Activated naive CD8-positive, alpha-beta T cell treated with anti-CD3 and anti-CD28 coated beads, Interleukin-2, amount 10 ng/mL, durations not matched to agents 7 days and 5 days (primary cell): ENCODE measurements at places on chromosomes 11 and 22. TPM values are rescaled to one million over a fixed set of nuclear protein-coding genes. Genes with fewer than 3 reads are reported as not detected.

GVQW3 gene
- total RNA-seq = 6.8 TPM

ESAM gene
- total RNA-seq = 0.97 TPM

DNA sequence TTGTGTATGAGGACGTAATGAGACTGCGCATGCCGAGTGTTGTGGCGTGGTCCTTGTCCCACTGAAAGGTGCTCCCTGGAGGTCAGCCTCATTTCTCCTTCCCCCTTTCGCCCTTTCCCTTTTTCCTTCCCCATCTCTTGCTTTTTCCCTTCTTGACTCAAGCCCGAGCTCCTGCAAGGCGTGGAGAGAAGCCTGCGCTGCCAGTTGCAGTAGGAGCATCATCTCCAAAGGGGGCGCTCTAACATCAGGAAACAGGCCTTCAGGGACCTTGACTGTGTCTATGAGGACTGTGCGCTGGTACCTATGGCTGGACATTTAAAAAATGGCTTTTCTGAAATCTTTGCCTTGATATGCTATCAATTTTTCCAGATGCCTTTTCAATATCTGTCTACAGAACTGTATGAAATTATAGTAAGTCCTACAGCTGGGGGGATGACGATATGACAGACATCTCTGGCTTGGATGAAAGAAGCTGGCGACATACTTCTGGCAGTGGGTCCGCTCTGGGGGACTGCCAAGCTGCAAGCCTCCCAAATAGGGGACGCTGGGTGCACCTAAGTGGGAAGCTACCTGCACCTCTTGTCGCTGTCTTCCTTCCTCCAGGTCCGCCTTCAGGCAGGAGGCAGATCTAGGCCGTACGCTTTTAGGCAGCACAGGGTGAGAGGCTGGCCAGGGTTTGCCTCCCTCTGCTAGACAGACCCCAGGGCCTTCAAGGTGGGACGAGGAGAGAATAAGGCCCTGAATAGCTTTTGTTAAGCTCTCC, 96.5 kb downstream of the NXPE2 start:
- no peak overlapping the region for H3K27ac ChIP-seq
- no peak overlapping the region for H3K4me3 ChIP-seq
- no peak for DNase-seq

DNA sequence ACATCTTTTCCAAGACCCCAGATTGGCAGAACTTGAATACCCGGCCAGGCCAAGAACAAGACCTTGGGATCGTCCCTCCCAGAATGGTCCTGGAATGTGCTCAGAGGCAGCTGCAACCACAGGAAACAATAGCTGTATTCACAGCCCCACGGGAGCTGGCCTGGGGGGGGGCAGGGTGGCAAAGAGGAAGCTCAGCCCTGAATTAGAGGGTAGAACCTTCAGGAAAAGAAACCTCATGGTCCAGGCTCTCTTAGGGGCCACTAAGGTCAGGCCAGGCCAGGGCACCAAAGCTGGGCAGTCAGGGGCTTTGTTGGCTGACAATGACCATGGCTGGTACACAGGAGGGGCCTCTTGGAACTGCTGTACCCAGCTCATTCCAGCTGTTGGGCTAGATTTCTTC, 17.3 kb downstream of the RPL27A start:
- no peaks in the 10 kb centered on the region for H3K27me3 ChIP-seq
- H3K27ac ChIP-seq = no peak overlapping the region
- H3K36me3 ChIP-seq = peaks cover 3% of the 10 kb centered on the region

DNA sequence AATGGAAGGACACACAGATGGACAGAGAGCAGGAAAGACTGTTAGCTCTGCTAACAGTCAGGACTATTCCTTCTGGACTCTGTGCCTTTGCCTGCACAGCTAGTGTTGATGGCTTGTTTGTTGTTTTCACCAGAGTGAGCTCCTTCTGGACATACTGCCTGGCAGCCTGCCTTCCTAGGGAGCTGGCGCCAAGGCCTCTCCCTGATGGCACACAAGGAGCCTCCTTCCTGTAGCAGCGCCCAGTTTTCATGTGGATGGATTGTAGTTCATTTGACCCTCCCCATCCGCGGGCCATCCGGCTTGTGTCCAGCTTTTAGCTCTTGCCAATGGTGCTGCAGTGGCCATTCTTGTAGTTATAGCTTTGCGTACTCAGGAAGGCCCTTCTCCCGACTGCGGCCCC, 16.6 kb upstream of the BCR start:
- no peak overlapping the region for H3K4me3 ChIP-seq
- no peaks in the 10 kb centered on the region for H3K4me1 ChIP-seq
- H3K27me3 ChIP-seq = peaks cover 2% of the 10 kb centered on the region
- no peak overlapping the region for H3K27ac ChIP-seq
- H3K36me3 ChIP-seq = no peaks in the 10 kb centered on the region

DNA sequence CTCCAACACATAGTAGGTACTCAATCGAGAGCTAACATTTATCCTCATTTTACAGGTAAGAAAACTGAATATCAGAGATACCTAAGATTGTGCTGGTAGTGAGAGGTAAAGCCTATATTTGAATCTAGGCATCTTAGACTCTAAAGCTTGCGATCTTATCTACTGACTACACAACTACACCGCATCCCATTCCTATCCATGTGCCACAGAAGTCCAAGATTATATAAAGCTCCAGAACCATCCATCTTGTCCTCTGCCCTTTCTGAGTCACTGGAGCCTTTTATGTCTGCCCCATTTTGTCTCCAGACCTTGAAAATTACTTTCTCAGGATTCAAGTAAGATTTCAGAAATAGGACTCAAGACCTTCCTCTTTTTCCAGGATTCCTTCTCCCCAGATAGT, 84.4 kb downstream of the OR5AK2 start:
- H3K27ac ChIP-seq = no peak overlapping the region
- no peaks in the 10 kb centered on the region for H3K36me3 ChIP-seq
- H3K4me3 ChIP-seq = no peak overlapping the region
- DNase-seq = no peak
- H3K4me1 ChIP-seq = no peaks in the 10 kb centered on the region
- H3K27me3 ChIP-seq = no peaks in the 10 kb centered on the region

DNA sequence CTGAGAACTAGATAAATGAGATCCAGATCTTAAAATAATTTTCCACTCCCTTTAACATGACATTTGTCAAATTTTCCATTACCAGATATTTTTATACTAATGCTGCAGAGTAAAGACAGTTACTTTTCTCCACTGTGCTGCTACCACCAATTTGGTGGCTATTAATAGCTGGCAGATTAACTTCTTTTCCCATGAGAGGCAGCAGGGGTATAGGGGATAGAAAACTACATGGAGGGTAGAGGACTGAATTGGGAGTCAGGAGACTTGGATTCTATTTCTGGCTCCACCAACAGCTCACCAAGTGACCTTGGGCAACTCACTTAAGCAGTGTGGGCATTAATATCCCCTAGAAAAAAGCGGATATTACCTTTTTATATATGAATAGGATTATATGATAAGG, 69.2 kb downstream of the KIF18A start:
- H3K36me3 ChIP-seq = peaks cover 17% of the 10 kb centered on the region
- H3K27ac ChIP-seq = no peak overlapping the region
- H3K4me1 ChIP-seq = no peaks in the 10 kb centered on the region

SLC7A4 gene
- total RNA-seq = 1.2 TPM

MUC5AC gene
- not detected for total RNA-seq

GRCh38 chr11:69304686-69305085, 10.7 kb downstream of the MYEOV start:
- H3K4me1 ChIP-seq = peaks cover 10% of the 10 kb centered on the region
- no peak overlapping the region for H3K4me3 ChIP-seq
- no peak overlapping the region for H3K27ac ChIP-seq
- no peak for DNase-seq
- H3K27me3 ChIP-seq = no peaks in the 10 kb centered on the region
- no peaks in the 10 kb centered on the region for H3K36me3 ChIP-seq

DNA sequence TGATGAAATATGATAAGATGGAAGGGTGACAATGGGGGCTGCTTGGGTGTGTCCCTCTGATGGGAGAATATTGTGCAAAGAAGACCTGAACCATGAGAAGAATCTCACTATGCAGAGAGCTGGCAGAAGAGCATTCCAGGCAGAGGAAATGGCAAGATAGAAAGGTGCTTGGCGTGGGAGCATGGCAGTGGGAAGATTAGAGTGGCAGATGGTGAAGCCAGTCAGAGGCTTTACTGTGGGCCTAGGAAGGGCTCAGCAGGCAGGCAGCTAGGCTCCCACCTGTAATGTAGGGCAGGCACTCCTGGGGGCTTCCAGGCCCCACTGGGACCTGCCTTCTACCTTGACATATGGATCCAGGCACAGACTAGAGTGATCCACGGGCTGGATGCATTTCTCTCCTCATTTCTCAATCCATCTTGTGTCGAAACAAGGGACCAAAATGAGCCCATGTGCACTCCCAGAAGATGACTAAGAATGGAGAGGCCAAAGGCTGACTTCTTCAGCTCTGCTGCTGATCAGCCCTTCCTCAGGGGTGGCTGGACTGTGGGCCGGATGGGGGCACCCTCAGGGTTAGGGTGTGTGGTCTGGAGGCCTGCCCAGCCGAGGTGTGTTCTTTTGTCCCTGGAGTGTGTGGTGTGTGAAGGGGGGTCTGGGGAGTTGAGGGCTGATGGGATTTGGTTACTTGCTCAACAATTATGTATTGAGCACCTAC, 88.3 kb downstream of the TSPAN18 start:
- no peak for DNase-seq
- peaks cover 3% of the 10 kb centered on the region for H3K4me1 ChIP-seq
- H3K27ac ChIP-seq = no peak overlapping the region

TMEM151A gene
- total RNA-seq = not detected

- H3K4me1 ChIP-seq = no peaks in the 10 kb centered on the region
- no peaks in the 10 kb centered on the region for H3K36me3 ChIP-seq
- no peak for DNase-seq
- no peak overlapping the region for H3K4me3 ChIP-seq
- H3K27me3 ChIP-seq = peaks cover 2% of the 10 kb centered on the region
Observed at GRCh38 chr11:19868281-19868821, 155.7 kb downstream of the NAV2 start.

- H3K4me3 ChIP-seq = peak overlapping the region; percentile 93
- peaks cover 18% of the 10 kb centered on the region for H3K4me1 ChIP-seq
- H3K36me3 ChIP-seq = peaks cover 5% of the 10 kb centered on the region
- H3K27ac ChIP-seq = peak overlapping the region; percentile 90
- peaks cover 2% of the 10 kb centered on the region for H3K27me3 ChIP-seq
Observed at GRCh38 chr11:64245401-64245796, 1.3 kb downstream of the PPP1R14B start.

- DNase-seq = no peak
- H3K36me3 ChIP-seq = peaks cover 65% of the 10 kb centered on the region
- H3K4me3 ChIP-seq = no peak overlapping the region
- no peaks in the 10 kb centered on the region for H3K27me3 ChIP-seq
- H3K27ac ChIP-seq = peak overlapping the region; percentile 12
Observed at GRCh38 chr11:128776424-128777284, 82.8 kb downstream of the FLI1 start.

DNA sequence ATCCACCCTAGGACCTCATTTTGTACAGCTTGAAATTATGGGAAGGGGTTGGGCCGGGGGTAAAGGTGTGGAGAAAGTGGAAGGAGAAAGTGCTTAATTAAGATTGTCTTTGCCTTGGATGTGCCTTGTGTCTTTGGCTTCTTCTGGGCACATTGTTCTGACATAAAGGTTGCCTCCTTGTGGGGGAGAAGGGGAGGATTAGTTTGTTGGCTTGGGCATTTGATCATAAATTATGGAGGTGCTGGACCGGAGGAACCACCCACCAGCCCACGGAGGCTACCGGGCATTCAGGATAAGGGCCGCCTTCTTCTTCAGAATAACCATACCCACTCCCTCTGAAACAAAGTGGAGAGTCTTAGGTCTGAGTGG, 1.3 kb downstream of the PAFAH1B2 start:
- peak overlapping the region; percentile 98 for H3K4me3 ChIP-seq
- H3K36me3 ChIP-seq = peaks cover 25% of the 10 kb centered on the region

- no peak overlapping the region for H3K4me3 ChIP-seq
- H3K27ac ChIP-seq = no peak overlapping the region
- peaks cover 13% of the 10 kb centered on the region for H3K4me1 ChIP-seq
Observed at GRCh38 chr22:44133161-44133560, 47.6 kb upstream of the PARVG start.

- H3K36me3 ChIP-seq = no peaks in the 10 kb centered on the region
- H3K27me3 ChIP-seq = peaks cover 20% of the 10 kb centered on the region
- no peak overlapping the region for H3K27ac ChIP-seq
Observed at GRCh38 chr11:120819437-120820365, 204.2 kb upstream of the TBCEL start.

RHOD gene
- total RNA-seq = 0.54 TPM

GRCh38 chr22:29200901-29201300, 4.8 kb upstream of the EMID1 start:
- no peaks in the 10 kb centered on the region for H3K36me3 ChIP-seq
- no peak for DNase-seq
- H3K4me1 ChIP-seq = peaks cover 23% of the 10 kb centered on the region
- H3K27ac ChIP-seq = no peak overlapping the region

MACROD1 gene
- total RNA-seq = 16.1 TPM

RFPL2 gene
- total RNA-seq = not detected

DNA sequence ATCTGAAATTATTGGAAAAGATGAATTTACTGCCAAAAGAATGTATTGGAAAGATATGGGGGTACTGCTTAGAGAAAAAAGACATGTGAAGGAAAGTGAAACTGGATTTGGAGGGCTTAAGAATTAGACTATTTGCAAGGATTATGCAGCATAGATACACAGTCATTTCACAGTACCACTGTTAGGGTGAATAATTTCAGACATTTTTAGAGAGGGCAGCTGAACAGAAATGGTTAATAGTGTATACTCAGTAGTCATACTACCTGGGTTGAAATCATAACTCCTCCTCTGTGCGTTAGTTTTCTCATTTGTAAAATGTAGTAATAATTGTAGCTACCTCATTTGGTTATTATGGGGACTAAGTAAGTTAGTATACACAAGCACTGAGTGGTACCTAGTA, 33.0 kb downstream of the GAS2 start:
- H3K27me3 ChIP-seq = no peaks in the 10 kb centered on the region
- no peak for DNase-seq
- peaks cover 2% of the 10 kb centered on the region for H3K36me3 ChIP-seq
- H3K27ac ChIP-seq = no peak overlapping the region
- no peak overlapping the region for H3K4me3 ChIP-seq

- H3K4me3 ChIP-seq = no peak overlapping the region
- no peak overlapping the region for H3K27ac ChIP-seq
- no peak for DNase-seq
- peaks cover 4% of the 10 kb centered on the region for H3K27me3 ChIP-seq
- H3K36me3 ChIP-seq = no peaks in the 10 kb centered on the region
Observed at GRCh38 chr11:132639403-132639802, 892.9 kb downstream of the OPCML start.
